ENCODE measurements at places on chromosomes 3 and 15.

DNA sequence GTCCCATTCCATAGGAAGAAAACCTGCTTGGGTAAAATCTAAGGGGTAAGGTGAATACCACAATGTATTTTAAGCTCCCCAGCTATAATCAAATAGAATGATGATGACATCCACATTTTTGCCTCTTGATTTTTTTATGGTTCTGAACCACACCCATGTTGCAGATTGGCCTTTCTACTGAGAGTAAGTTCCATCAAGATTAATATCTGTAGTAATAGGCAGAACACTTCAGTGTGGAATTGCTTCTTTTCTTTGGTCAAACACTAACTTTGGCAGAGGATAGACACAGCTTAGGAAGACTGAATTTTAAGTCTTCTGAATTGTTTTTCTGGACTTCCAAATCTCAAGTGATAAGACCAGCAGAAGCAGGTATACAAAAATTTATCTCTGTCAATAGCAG lies 27.0 kb downstream of the PLS1 start:
- no peak for DNase-seq

DNA sequence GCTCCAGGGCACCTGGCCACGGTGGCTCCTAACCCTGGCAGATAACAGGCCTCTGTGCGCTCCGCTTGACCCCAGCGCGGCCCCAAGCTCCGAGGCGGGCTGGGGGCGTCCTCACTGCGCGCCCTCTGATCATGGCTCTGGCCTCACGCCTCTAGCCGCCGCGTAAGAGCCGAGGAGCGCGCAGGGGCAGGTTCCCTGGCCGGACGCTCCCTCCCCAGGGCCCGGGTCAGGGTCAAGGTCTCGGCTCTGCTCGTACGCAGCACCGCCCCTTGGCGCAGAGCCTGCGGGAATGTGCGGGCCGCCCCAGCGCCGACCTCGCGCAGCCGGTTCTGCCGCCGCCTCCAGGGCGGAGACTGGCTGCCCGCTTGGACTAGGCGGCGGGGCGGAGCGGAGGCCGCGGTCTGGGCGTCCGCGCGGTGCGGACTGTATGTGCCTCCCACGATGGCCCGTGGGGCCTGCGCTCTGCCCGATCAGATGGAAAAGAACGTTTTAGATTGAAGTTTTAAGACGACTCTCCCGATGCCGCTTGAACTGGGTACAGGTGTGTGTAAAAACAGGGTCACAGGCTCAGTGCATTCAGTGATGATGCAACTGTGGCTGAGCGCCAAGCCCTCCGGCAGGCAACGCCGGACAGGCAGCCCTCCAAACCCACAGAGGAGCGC lies 40.8 kb downstream of the CHST14 start:
- peak; percentile 58 for DNase-seq

- no peak for DNase-seq
Measured at GRCh38 chr3:30527720-30528119, 78.7 kb upstream of the TGFBR2 start.

GRCh38 chr15:83356501-83357399 lies 72.3 kb upstream of the BNC1 start:
- no peak for DNase-seq

- DNase-seq: peak; percentile 37
Measured at GRCh38 chr3:161212906-161213305, 8.2 kb upstream of the NMD3 start.

DNA sequence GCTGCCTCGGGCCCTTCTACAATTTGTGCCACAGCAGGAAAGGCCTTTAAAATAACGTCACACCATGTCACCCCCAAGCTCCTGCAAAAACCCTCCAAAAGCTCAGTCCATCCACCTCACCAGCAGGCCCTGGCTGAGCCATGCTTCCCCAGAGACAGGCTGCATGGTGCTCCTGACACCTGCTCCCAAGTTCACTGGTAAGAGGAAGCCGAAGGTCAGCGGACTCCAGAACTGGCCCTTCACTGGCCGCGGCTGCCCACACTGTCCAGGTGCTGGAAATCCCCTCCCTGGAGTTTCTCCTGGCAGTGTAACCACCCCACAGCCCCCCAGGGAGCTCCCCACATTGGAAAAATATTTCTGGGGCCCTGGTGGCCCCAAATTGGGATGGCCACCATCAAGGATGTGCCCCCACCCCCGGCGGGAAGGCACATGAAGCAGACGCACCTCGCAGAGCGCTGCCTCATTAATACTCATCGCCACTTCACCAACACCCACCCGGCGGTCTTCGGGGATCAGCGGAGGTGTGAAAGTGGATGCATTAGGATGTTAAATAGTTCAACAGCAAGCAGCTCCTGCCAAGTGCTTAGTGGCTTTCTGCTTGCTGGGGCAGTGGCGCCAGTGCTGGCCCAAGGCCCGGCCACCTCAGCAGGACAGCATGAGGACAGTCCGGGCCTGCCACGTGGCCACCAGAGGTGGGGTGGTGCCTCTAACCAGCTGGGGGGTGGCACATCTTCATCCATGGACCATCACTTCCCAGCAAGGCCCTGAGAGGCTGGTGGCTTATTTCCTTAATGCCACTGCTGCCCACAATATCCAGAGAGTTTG lies 146.1 kb upstream of the IQSEC1 start:
- DNase-seq: no peak

DNA sequence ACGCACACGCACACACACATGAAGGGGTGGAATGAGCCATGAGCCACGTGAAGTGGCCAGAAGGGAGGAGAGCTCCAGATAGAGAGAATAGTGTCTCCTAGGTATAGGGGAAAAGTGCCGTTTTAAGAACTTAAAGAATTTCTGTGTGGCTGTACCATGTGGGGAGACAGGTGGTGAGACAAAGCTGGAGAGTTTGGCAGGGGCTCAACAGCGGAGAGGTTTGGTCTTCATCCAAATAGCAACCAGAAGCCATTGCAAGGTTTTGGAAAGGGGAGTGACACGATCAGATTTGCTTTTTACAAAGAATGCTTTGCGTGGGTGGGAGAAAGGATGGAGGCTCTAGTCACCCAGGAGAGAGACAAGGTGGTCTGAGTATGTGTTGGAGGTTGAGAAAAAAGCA lies 146.0 kb downstream of the IL20RB start:
- DNase-seq: no peak

- DNase-seq: no peak
Measured at GRCh38 chr3:72739531-72740466, 108.4 kb downstream of the SHQ1 start.

- DNase-seq: no peak
Measured at GRCh38 chr15:80834906-80835305, 55.7 kb downstream of the CEMIP start.

- DNase-seq: no peak
Measured at GRCh38 chr3:53604232-53604631, 109.8 kb downstream of the CACNA1D start.

- no peak for DNase-seq
Measured at GRCh38 chr3:39378957-39379777, 4.0 kb upstream of the SLC25A38 start.

DNA sequence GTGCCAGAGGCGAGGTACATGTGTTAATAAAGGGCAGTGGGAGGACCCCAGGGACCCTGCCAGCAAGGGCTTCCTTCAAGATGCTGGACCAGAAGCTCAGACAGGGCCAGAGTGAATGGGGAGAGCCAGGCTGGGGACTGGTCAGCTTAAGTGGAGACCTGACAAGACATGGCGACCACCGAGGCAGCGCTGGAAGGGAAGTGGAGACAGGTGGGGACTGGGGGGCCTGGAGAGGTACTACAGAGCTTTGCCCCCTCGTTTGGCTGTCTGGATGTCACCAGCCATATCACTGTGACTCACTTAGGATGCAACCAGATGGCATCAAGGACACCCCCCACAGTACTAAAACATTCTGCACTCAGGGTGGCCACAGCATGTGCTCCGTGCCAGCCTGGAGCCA lies 97.9 kb downstream of the ADCY5 start:
- DNase-seq: no peak

DNA sequence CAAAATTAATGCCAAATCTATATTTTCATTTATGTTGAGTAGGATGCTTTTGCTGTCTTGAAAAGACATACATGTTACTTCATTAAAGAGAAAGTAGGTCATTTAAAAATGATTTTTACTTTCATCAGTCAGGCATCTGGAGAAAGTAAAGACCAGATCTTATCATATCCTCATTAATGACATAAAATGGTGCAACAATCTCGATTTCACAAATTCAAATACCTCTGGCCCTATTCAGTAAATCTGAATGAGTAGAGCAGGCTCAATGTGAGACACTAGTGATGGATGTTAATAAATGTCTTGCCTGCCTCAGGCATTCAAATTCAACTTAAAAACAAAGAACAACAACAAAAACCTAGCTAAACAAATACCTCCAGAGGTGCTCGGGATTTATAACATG lies 714.1 kb downstream of the NAALADL2 start:
- no peak for DNase-seq

DNA sequence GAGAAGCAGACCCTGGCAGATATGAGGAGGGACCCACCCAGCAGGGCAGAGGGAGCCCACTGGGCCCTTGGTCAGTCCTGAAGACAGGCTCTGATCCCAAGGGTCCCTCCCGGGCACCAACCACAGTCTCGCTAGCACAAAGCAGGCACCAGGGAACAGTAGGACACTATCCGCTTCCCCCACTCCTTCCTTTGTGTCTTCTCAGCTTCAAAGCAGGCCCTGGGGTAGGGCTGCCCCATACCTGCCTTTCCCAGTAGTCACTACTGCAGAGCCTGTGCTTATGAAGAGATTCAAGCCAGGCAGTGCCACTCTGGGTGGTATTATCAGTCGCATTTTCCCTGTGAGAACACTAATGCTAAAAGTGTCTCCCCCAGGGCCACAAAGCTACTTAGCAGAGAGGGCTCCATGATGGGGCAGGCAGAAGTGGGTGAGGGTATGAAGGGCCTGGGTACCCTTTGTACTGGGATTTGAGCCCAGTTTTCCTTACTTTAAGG lies 32.7 kb downstream of the SRPRB start:
- no peak for DNase-seq

GRCh38 chr15:32029409-32029861 lies 880 bp upstream of the CHRNA7 start:
- DNase-seq: no peak

DNA sequence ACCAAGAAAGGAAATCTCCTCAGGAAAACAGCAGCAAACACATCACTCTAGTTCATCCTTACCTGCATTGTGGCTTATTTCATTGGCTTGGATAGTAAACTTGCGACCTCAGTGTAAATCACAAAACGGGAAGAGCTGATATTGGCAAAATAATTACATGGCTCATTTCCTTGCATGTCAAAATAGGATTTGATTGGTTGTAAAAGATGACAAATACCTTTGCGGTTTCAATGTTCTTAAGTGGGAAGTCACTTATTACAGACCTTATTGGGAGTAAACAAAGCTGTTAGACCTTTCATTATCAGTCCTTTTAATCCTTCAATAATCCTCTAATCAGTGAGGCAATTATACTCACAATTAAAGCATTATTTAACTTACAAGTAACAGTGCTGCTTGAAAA lies 590.6 kb downstream of the MAGI1 start:
- no peak for DNase-seq

- no peak for DNase-seq
Measured at GRCh38 chr15:71508081-71508682, 302.2 kb upstream of the NR2E3 start.

DNA sequence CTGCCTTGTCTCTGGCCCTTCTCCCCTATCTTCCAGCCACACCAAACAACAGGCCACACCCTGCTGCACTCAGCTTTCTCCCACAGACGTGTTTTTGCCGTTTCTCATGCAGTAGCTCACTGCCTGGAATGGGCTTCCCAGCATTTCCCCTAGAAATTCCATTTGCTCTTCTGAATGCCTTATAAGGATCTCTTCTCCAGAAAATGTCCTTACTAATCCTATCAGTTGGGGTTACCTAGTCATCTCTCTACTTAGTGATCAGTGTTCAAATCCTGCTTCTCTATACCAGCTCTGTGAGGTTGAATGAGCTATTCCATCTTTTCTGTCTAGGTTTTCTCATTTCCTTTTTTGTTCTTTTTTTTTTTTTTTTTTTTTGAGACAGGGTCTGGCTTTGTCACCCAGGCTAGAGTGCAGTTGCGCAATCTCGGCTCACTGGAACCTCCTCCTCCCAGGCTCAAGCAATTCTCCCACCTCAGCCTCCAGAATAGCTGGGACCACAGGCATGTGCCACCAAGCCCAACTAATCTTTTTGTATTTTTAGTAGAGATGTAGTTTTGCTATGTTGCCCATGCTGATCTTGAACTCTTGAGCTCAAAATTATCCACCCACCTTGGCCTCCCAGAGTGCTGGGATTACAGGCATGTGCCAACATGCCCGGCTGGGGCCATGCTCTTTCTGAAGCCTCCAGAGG lies 98.2 kb upstream of the CHD2 start:
- DNase-seq: peak; percentile 60

DNA sequence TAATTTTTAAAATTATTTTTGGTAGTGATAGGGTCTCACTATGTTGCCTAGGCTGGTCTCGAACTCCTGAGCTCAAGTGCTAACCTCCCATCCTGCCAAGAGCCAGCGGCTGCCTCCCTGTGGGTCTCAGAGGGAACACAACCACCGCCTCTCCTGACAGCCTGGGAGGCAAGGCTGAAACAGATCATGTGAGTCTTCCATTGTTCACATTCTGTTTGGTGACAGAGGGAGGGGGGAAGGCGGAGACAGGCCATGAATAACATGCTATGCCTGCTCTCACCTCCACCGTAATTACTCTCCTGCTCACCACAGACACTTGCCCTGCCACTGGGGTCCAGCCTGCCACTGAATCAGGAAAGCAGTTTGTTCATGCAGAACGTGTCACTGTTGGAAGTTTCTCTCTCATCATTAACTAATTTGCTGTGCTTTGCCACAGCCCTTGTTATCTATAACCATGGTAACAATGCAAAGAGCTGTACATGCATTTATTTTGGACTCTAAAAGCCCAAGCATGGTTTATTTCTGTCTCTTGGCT lies 78.4 kb upstream of the RASGRF1 start:
- peak; percentile 34 for DNase-seq

GRCh38 chr3:66565301-66565700 lies 64.5 kb upstream of the LRIG1 start:
- no peak for DNase-seq

- DNase-seq: no peak
Measured at GRCh38 chr15:62758952-62759349, 283.6 kb upstream of the TPM1 start.

DNA sequence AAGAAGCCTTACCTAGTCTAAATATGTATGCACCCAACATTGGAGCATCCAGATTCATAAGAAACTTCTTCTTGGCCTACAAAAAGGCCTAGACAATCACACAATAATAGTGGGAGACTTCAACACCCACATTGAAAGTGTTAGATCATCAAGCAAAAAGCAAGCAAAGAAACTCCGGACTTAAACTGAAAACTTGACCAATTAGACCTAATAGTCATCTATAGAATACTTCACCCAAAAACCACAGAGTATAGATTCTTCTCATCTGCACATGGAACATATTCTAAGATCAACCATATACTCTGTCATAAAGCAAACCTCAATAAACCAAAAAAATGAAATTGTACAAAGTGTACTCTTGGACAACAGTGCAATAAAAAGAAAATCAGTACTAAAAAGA lies 22.3 kb upstream of the OR5K4 start:
- no peak for DNase-seq

DNA sequence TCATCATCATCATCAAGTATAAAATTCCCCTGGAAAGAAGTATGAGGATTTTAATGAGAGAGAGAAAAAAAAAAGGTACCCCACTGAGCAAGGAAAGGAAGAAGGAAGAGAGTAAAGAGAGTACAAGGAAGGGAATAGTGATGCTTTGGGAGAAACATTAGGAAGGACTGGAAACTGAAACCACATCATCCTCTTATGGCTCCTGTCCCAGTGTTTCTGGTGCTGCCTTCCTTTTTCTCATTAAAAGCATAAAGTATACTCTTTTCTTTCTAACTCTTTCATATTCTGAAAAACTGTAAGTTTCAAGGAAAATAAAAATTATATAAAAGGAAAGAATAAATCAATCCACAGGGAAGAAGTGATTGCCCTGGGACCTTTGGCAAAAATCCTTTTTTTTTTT lies 616.4 kb upstream of the CBLB start:
- DNase-seq: no peak

Measured in suppressor macrophage (primary cell).